ENCODE measurements at places on chromosomes 13 and 19.

GRCh38 chr13:109348519-109349258 lies 437.7 kb downstream of the IRS2 start:
- DNase-seq: no peak

DNA sequence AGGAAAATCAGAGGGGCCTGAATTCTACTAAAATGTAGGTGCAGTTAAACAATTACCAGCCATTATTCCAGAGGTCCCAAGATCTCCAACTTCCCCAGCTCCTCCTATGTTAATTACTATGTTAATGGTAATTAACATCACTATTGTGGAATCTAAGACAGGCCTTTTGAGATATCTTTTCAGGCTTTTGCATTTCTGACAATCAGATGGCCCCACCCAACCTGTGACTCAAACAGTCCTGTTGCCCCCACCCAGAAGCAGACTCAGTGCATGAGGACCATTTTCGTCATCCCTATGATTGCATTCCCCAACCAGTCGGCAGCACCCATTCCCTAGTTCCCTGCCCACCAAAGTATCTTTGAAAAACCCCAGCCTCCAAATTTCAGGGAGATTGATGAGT lies 8.5 kb upstream of the ZNF30 start:
- DNase-seq: no peak

- DNase-seq: no peak
These were observed 30.4 kb downstream of the SLC25A15 start for GRCh38 chr13:40819797-40820315.

DNA sequence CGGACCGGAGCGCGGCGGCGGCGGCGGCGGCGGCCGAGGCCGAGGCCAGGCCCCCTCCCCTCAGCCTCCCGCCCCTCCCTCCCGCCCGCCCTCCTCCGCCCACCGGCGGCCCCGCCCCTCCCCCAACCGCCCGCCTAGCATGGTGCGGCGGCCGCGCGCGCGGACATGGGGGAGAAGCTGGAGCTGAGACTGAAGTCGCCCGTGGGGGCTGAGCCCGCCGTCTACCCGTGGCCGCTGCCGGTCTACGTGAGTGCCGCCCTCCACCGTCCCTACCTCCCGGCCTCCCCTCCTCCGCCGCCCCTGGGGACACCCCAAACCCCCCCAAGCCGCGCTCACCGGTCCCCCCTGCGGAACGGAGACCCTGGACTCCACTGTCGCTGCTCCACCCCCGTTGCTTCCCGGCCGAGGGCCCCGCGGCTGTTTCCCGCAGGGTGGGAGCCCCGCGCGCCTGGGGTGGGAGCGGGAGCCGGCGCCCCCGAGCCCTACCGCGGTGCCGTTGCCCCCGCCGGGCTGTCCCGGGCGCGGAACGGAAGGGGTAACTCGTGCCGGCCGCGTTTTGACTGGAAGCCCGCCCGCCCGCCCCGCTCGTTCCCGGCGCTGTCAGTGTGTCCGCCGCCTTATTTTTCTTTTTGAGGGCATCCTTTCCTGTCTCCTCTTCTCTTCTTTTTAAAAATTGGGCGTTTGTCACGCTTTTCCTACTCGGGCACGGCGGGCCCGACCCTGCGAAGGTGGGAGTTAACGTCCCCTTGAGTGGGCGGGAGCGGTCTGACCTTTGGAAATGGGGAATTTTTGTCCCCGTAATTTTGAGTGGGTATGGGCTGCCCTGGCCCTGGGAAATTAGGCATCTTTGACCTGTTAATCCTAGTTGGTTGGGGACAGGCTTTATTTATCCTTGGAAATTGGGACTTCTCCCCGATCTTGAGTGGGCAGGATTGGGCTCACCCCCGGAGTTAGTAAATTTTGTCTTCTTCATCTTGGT lies 576 bp downstream of the DOT1L start:
- no peak for DNase-seq

DNA sequence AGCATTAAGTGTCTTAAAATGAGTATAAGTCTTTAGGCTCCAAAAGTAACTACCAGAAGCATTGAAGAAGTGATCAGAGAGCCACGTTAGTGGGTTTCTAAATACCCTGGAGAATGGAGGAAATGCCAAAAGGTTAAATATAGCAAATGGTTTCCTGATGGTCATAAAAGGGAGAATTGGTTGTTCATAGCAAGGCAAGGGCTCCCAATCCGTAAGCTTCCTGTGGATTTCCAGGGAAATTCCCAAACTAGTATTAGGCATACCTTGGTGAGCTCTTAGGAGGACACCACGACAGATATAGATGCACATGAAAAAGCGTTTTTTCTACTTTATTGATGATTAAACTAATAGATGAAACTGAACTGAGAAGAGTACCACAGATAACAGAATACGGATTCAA lies 410.9 kb downstream of the FOXO1 start:
- DNase-seq: no peak

DNA sequence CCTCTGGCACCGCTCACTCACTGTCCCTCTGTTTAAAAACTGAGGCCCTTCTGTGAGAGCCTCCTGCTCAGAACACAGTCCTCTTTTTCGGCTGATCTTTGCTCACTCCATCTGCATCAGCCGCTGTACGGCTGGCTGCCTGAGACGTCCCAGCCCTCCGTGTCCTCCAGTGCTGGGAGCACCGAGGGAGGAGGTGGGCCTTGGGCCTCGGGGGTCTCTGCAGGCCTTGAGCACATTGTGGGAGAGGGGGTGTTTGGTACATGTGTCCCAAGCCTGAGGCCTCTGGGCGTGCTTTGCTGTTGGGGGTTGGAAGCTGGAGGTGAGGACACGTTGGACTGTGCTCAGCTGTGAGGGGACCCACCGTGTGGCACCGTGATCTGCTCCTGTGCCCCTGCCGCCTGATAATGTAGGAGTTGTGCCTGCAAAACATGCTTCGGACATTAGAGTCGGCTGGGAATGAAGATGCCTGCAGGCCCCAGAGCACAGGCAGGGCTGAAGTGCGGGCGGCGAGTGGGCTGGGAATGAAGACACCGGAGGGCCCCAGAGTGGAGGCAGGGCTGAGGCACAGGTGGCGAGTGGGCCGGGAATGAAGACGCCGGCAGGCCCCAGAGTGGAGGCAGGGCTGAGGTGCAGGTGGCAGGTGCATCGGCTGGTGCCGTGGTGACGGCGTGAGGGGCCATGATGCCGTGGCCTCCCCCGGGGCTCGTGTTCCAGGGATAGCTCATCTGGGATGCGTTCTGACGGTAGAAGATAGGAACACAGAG lies 30.6 kb downstream of the MCF2L start:
- DNase-seq: no peak

All from vagina (tissue), 2 donors.